ENCODE measurements at places on chromosomes 7 and 10.
A peak's percentile ranks its signal among the peaks of the same experiment; 100 is the strongest.

DNA sequence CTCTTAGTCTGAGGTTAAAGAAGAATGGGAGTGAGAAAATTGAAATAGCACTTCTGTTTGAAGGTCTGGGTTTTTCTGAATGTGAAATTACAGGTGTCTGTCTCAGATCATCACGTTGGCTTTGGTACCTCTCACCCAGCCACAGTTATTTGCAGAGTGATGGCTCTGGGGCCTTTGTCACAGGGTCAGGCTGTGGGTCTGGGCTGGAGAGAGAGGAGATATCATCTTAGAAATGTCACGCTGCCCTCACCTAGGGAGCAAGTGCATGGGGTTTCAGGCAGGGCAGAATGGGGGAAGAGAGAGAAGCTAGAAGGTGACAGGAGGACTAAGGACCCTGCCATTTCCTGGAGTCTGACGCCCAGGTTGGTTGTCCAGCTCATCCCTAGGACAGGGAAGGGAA lies 127.2 kb downstream of the CFAP58 start:
- DNase-seq, result no peak

DNA sequence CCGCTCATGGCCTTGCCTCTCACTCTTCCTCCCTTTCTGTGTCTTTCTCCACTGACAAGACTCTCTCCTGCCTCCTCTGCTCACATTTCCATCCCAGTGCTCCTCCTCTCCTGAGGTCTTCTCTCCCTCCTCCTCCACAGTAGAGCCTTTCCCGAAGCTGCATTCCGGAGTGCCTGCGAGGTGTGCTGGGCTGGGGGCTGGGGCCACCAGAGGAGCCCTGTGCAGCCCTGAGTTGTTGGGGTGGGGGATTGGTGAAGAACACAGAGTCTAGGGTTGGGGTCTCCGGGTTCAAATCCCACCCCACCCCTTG lies 76.4 kb downstream of the ZMIZ1 start:
- DNase-seq, result no peak

- no peak for DNase-seq
Observed at GRCh38 chr7:148222721-148223120, 367.8 kb upstream of the C7orf33 start.

DNA sequence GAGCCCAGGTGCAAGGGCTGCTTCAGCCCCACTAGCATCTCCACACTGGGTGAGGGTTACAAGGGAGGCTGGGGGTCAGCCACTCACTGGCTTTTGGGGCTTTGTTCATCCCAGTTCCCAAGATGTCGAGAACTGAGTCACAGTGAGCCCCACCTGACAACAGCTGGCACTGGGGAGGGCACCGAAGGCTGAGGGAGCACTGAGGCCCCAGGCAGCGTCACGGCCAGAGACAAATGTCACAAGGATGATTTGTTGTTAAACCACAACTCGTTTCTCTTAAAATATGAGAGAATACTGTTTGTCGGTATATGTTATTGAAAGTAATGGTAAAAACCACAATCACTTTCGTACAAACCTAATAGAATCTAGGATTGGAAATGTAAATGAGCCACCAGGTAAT lies 219.9 kb downstream of the CELF2 start:
- DNase-seq, result no peak

GRCh38 chr7:30428246-30429155 lies 50.1 kb downstream of the NOD1 start:
- no peak for DNase-seq

GRCh38 chr10:6409971-6410643 lies 170.0 kb downstream of the PRKCQ start:
- peak; percentile 66 for DNase-seq

- DNase-seq, result no peak
Observed at GRCh38 chr10:48693206-48693605, 8.5 kb downstream of the WDFY4 start.

- no peak for DNase-seq
Observed at GRCh38 chr7:151231080-151231479, 1.2 kb upstream of the CHPF2 start.

DNA sequence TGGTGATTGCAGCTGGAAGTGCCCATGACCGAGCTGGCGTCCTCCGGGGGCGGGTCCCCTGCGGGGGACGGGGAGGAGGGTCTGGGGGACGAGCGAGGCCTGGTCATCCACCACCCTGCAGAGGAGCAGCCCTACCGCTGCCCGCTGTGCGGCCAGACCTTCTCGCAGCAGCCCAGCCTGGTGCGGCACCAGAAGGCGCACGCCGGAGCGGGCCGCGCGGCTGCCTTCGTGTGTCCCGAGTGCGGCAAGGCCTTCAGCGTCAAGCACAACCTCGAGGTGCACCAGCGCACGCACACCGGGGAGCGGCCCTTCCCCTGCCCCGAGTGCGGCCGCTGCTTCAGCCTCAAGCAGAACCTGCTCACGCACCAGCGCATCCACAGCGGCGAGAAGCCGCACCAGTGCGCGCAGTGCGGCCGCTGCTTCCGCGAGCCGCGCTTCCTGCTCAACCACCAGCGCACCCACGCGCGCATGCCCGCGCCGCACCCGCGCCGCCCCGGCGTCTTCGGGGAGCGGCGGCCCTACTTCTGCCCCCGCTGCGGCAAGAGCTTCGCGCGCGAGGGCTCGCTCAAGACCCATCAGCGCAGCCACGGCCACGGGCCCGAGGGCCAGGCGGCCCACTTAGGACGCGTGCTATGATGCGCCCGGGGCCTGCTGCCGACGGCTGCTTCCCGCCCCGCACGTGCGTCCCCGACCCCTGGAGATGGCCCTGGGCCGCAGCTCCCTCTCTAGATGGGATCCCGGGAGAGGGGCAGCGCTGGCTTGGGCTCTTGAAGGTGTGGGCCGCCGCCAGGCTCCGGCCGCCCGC lies 28.7 kb downstream of the ZNF775 start:
- no peak for DNase-seq

- DNase-seq, result no peak
Observed at GRCh38 chr7:116577320-116577871, 52.6 kb downstream of the CAV1 start.

- no peak for DNase-seq
Observed at GRCh38 chr10:133235932-133236331, 1.7 kb upstream of the VENTX start.

- no peak for DNase-seq
Observed at GRCh38 chr10:64344211-64344610, 823.0 kb downstream of the REEP3 start.

- no peak for DNase-seq
Observed at GRCh38 chr10:123912871-123913270, 21.3 kb upstream of the CPXM2 start.
